ENCODE measurements at places on chromosomes 5 and 9.

- no peak for DNase-seq
These were observed 113.6 kb upstream of the CLINT1 start for GRCh38 chr5:157972579-157972978.

DNA sequence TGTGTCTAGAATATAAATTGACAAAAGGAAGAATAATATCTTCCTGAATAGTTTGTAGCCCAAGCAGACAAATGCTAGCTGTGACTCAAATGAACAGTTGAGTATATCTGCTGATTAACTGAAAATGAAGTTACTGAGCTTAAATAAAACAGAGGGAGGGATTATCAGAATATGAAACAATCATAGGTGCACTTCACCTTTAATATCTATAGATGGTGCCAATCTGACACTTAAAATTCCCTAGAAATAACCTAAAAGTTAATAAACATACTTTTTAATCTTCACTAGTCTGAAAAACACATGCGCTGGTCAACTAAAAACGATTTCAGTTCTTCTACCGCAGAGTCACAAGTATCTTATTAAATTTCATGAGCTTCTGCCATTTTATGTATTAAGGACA lies 280.8 kb upstream of the RASA1 start:
- no peak for DNase-seq

GRCh38 chr5:83925955-83926337 lies 205.3 kb upstream of the HAPLN1 start:
- no peak for DNase-seq

GRCh38 chr9:128457207-128457606 lies 1.4 kb downstream of the ODF2 start:
- DNase-seq: no peak

DNA sequence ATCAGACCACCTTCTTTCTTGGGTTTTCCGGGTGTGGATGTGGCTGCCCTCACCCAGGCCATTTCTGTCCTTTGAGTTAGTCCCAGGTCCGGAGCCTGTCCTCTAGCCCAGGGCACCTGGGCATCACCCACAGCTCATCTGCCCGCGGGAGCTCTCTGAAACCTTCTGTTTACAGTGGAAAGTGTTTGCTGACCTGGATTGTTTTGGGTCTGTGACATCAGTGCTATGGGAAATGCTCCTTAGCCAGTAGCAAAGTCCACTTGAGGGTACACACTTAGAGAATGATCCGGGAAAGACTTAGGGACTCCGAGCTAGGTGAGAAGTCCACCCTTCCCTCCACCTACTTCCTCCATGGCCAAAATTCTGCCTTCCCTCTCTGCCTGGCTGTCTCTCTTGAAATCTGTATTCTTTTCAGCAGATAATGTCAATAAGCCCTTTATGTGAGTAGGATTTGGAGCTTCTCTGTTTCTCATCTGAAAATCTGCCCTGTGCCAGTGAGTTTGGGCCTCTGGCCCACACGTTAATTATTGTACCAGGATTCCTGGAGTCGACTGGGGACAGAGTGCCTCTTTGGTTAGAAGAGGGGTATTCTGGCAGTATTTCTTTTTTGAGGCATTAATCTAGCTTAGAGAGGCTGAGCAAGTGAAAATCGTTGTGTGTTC lies 19.9 kb downstream of the ABLIM3 start:
- no peak for DNase-seq

- DNase-seq: no peak
These were observed 63.8 kb upstream of the PPARGC1B start for GRCh38 chr5:149666212-149666852.

DNA sequence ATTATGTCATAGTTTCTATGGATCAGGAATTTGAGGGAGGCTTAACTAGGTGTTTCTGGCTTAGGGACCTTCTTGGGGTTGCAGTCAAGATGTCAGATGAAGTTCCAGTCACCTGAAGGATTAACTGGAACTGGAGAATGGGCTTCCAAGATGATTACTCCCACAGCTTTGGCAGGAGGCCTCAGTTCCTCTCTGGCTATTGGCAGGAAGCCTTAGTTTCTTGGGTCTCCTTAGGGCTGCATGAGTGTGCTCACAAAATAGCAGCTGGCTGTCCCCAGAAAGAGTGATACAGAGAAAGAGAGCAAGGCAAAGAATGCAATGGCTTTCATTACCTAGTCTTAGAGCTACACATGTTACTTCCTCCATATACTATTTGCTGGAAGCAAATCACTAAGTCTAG lies 138.1 kb upstream of the TLE4 start:
- DNase-seq: no peak

DNA sequence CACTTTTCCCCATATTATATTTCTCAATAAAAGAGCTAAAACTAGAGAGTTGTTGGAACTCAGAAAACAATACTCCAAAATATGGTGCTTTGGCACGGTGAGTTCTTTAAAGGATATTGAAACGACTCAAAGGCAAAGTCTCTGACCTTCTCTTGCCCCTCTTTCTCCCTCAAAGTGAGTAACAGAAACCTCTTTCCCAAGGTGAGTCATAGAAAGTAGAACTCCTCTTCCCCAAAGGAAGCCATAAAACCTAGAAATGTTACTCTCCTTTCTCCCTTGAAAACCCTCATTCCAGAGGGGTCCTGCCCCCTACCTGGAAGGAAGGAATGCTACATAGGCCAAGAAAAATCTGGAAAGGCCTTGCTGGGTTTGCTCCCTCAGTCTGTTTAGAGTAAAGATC lies 47.5 kb downstream of the RAPGEF6 start:
- no peak for DNase-seq

DNA sequence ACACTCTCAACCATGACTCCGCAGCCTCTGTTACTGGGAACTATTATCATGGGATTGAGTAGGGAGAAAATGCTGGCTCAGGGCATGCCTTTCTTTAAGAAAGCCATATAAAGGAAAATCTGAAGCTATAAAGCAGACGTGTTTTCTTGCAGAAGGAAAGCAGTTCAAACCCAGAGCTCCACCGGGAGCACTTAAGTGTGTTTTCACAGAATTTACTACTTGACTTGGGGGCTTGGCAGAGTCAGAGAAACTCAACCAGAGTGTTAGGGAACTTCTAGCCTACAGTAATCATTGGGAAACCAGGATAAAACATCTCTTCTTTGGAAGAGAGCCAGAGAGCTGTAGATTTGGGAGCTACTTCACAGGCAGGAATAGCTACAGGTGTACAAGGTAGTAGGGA lies 283.4 kb upstream of the ADRA1B start:
- no peak for DNase-seq

- DNase-seq: no peak
These were observed 197.6 kb upstream of the RASA1 start for GRCh38 chr5:87069974-87070608.

DNA sequence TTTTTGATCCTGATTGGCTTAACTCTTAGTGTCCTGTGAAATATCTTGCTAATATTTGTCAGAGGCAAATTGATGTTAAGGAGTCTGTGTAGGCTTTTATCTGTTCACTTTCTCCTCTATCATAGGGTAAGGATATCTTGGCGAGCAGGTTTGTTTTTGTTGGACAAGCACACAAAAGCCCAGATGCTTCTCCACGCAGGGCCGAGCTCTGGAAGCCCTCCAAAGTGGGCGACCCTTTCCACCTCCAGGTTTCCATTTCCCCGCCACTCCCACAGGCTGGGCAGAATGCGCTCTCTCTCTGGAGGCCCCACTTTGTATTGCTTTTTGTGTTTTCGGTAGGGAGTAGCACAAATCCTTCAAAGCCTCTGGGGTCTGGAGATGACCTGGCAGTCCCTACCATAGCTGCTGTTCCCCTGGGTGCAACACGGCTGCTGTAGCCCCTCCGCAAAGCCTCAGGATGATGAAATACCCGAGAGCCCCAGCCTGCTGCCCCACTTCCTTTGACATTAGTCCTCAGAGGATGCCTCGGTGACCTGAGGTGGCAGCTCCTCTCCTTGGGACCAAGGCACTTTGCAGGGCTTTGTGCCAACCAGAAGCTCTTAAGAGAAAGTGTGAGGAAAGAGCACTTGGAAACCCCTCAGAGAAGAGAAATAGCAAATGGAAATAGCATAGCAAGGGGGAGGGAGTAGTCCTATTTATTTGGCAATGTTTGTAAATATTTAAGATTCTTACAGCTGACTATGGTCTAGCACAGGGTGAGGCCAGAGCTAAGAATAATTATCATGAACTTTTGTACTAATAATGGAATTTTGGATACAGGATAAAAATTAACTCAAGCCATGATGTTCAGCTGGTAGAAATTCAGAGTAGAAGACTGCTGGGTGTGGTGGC lies 122.8 kb downstream of the ARHGEF28 start:
- DNase-seq: no peak

- DNase-seq: no peak
These were observed 101.8 kb downstream of the ICE1 start for GRCh38 chr5:5524327-5524726.

DNA sequence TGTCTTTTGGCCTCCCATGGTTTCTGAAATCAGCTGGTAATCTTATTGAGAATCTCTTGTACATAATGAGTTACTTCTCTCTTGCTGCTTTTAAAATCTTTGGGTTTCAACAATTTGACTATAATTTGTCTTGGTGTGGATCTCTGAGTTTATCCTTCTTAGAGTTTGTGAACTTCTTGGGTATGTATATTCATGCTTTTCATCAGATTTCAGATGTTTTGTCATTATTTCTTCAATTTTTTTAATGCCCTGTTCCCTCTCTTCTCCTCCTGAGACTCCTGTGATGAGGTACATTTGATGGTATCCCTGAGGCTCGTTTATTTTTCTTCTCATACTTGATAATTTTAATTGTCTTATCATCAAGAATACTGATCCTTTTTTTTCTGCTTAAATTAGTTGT lies 2.2 kb upstream of the CCL21 start:
- DNase-seq: no peak

GRCh38 chr5:133993185-133993936 lies 11.4 kb downstream of the VDAC1 start:
- no peak for DNase-seq

DNA sequence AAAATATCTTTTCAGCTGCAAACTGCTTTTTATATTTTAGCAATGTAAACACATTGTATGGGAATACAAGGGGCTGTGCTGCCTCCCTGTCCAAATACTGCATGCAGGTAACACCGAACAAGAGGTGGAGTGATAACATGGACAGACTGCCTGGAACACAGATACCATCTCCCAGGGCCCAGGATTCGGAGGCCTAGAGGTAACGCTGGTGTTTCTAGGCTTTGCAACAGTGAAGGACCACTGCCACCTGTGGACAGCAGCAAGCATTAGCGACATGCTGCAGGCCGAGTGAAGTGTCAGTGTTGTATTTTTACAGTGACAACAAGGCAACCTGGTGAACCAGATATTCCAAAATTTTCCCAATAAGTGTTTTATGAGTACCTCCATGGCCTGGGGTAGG lies 379.1 kb downstream of the DMRT2 start:
- DNase-seq: no peak

- no peak for DNase-seq
These were observed 162.9 kb upstream of the ACOT12 start for GRCh38 chr5:81556809-81557208.

DNA sequence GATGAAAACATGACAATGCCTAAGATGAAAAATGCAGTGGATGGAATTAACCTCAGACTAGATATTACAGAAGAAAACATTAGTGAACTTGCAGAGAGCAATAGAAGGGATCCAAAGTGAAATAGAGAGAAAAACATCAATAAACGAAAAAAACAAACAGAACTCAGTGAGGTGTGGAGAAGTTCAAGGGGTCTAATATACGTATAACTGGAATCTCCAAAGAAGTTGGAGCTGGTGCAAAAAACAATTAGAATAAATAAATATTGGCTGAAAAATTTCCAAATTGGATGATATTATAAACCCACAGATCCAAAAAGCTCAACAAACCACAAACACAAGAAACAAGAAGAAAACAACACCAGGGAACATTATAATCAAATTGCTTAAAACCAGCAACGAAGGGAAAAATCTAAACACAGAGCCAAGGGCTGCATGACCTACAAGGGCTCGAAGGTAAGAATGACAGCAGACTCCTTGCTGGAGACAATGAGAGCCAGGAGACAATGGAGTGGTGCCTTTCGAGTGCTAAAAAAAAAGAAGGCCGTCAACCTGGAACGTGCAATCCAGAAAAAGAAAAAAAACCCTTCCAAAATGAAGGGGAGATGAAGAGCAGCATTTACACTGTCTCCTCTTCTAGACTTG lies 11.8 kb downstream of the FAM163B start:
- DNase-seq: no peak

- no peak for DNase-seq
These were observed 299.7 kb downstream of the NPR3 start for GRCh38 chr5:33010846-33011245.

DNA sequence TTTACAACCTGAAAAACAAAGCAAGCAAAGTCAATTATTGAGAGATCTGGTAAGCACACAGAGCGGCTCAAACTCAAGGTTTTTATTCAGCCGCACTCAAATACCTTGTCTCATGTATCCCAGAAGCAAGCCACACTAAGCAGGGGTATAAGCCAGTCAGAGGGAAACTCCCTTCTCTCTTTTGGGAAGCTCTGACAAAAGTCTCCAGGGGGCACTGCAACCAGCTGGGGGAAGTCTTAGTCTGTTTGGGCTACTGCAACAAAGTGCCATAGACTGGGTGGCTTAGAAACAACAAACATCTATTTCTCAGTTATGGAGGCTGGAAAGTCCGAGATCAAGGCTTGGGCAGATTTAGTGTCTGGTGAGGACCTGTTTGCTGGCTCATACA lies 246.0 kb downstream of the ENC1 start:
- DNase-seq: no peak

DNA sequence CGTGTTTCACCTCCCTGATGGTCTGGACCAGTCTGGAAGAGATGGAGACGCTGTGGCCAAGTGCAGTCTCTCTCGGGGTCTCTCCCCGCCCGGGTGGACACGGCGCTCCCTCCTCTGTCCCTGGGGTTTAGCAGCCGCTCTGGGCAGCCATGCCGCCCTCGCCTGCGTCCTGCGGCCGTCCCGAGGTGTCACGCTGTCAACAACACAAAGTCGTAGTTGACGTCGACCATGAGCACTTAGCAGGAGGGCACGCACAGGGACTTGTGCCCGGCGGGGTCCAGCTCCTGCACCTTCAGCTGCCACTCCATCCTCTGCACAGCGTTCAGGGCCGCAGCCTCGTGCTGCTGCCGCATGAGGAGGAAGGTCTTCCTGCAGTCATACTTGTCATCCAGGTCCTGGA lies 368.9 kb downstream of the CDH9 start:
- DNase-seq: no peak

DNA sequence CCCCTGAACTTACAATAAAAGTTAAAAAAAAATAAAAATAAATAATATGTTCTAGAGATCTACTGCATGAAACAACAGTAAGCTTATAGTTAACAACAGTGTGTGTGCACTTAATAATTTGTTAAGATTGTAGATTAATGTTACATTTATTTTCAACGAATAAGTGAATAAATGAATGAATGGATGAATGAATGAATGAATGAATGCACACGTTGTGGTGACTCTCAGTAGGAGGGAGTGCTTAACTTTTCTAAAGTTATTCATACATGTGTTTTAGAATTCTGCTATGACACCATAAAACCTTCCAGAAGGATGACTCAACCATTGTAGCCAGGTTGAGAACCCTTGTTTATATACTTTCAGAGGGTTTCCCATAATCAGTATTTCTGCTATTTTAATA lies 1269.4 kb upstream of the CDH6 start:
- DNase-seq: no peak

- DNase-seq: no peak
These were observed 51.1 kb upstream of the LHFPL2 start for GRCh38 chr5:78699552-78700153.

Data from activated CD8-positive, alpha-beta memory T cell treated with anti-CD3 and anti-CD28 coated beads for 4 hours (primary cell).